ENCODE measurements at places on chromosomes 1 and 21.

DNA sequence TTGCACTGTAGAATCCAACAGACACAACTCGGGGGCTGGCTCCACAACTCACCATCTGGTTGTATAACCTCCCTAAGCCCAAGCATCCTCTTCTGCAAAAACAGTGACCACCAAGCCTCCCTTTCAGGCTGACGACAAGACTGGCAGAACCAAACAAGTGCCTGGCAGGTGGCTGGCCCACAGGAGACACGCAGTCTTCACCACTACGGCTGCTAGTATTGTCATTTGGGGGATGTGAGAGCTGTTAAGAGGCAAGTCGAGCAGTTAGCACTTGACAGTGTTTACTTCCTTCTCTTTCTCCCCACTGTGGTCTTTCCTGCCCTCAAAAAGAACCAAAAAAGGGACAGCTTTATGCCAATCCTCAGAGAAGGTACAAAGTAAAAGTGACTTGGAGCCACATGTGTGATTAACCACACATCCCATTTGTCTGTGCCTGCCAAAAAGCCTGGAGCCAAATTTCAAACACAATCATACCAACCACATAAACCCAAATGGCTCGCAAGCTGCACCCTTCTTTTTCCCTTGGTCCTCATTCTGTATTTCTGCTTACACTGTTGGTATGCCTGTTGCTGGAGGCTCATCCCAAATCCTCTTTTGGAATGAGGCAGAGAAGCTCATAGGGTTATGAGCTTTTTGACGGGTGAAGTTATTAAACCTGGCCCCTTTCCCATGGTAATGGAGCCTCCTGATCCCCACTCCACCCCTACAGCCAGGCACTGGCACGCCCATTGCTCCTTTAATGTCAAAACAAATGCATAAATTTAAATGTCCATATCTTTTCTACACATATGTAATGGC lies 94.1 kb downstream of the TGFBR3 start:
- peak; percentile 59 for DNase-seq

DNA sequence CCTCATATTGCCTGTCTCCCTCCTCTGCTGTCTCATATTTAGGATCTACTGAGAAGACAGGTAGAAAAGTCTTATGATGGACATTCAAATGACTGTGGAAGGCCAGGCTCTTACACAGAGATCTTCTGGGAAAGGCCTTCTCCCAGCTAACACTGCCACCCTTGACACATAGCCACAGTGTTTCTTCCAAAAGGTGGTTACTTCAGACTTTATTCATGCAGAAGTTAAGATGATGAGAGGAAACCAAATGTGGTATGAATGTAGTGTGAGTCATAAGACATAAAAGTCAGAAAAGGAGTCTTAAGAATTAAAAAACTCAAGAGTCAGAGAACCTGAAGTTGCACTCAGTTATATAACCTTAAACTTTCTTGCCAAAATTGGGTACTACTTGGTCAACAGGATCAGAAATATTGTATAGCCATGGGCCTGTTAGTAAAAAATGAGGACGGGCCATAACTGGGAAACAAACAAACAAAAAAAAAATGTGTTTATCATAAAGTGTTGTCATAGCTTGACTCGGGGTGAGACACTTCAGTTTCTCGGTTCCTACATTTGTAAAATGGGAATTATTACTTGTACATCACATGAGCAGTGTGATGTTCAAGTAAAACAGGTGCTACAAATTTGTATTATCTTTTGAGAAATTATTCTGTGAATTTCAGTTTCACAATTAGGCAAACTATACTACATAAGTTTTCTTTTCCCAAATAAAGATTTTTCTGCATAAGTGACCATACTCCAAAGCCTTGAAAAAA lies 1.2 kb upstream of the DENND1B start:
- peak; percentile 74 for DNase-seq

- DNase-seq = no peak
Observed at GRCh38 chr21:42089093-42089631, 18.0 kb downstream of the UMODL1 start.

DNA sequence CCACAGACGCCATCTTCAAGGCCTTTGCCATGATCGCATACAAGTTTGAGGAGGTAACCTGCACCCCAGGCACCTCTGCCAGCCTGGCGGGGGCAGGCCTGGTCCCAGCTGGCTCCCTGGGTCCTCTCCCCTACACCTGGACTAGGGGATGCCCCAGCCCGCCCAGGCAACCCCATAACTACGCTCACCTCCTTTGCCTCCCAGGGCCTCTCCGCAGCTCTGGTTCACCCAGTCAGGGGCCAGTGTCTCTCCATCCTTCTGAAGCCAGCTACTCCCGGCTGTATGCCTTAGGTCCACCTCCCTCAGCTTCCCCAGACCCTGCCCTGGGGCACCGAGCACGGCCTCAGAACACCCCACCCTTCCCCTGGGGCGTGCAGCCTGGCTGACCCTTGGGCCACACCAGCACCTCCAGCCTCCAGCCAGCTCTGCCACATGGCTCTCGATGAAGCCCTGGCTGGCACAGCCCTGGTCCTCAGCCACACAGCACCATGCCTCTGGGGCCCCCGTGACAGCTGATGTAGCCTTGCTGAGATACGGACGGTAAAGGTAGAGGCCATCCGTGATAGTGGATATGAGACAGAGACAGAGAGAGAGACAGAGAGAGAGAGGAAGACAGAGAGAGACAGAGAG lies 80.4 kb upstream of the COL6A1 start:
- DNase-seq = no peak

- no peak for DNase-seq
Observed at GRCh38 chr1:40844079-40844478, 18.1 kb downstream of the CITED4 start.

Measured in foreskin fibroblast (primary cell).